Forelimb muscle (tissue), 1 donor: ENCODE measurements at places on chromosomes 16 and 17.

DNA sequence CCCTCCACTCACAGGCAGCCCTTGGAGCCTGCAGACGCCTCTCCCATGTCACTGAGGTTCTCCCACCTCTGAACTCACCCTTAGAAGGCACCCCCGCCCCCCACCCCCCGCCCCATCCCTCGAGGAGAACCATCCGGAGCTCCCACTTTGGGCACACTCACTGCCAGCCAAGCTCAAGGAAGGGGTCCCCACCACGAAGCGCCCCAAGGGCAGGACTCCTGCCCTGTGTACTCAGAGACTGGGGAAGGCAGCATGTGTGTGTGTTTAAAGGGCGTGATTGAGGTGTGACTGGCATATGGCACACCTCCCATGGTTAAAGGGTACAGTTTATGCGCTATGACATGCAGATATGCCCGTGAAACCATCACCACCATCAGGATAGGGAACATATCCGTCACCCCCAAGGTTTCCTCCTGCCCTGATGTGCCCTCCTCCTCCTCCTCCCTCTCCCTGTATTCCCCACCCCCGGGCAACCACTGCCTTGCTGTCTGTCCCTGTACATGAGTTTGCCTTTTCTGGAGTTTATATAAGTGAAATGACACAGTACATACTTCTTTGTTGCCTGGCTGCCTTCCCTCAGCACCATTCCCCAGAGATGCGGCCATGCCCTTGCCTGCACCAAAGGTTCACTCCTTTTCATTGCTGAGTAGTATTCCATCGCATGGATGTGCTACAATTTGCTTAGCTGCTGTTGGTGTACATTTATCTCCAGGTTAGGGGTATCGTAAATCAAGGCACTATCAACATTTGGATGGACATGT, 14.0 kb upstream of the RBFOX3 start:
- no peak for DNase-seq

DNA sequence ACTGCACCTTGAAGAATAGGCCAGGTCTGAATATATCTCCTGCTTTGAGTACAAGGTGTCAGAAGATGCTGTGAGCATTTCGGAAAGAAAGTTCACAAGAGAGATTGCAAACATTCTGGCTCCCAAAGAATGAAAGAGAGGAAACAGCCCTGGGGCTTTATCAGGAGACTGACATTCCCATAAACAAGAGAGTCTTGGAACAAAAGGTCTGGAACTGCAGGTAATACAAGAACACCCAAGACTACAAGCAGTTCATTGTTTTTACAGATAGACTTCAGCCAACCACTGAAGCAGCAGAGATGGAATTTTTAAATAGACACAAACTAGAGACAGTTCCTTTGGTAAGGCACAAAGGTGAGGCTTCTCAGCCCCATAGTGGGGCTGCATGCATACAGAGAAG, 14.4 kb downstream of the HSD17B2 start:
- DNase-seq = no peak

DNA sequence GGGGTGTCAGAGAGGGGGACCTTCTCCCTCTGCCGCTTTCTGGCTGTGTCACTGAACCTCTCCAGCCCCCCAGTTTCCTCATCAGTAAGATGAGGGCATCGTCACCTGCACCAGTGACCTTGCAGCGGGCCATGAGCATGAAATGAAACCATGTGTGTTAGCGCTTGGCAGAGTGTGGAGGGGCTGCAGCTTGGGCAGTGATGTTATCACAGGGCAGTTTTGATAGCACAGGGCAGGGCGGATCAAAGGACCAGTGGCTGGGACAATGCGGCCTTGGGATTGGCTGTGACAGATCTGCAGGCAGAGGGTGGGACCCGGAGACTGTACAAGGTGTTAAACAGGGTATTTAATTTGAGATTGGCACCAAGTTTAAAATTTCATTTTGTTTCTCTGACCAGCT, 38.9 kb upstream of the NAT9 start:
- no peak for DNase-seq

GRCh38 chr17:49297141-49297540, 64.9 kb downstream of the ZNF652 start:
- DNase-seq = no peak

DNA sequence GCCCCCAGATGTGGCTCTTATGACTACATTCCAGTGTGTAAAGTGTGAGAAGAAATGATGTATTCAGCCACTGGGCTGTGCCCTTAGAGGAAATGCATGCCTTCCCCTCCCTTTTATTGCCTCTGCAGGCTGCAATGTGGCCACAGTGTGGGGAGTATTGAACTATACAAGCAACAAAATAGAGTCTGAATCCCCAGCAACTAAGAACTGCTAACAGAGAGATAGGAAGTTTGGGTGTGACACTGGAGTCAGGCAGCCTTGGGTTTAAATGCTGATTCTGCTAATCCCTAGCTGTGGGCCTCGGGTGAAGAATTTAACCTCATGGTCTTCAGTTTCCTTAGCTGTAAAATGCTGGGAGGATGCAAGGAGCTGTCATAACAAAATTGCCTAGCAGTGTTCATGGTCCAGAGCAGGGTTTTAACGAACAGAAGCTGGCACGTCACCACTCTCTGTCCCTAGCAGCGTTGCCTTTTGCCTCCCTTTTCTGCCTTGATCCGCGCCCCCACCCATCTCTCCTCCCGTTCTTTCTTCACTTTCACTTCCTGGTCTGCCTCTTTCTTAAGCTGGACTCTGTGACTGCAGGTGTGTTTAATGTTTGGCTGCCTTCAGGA, 50.3 kb downstream of the KPNA2 start:
- no peak for DNase-seq

DNA sequence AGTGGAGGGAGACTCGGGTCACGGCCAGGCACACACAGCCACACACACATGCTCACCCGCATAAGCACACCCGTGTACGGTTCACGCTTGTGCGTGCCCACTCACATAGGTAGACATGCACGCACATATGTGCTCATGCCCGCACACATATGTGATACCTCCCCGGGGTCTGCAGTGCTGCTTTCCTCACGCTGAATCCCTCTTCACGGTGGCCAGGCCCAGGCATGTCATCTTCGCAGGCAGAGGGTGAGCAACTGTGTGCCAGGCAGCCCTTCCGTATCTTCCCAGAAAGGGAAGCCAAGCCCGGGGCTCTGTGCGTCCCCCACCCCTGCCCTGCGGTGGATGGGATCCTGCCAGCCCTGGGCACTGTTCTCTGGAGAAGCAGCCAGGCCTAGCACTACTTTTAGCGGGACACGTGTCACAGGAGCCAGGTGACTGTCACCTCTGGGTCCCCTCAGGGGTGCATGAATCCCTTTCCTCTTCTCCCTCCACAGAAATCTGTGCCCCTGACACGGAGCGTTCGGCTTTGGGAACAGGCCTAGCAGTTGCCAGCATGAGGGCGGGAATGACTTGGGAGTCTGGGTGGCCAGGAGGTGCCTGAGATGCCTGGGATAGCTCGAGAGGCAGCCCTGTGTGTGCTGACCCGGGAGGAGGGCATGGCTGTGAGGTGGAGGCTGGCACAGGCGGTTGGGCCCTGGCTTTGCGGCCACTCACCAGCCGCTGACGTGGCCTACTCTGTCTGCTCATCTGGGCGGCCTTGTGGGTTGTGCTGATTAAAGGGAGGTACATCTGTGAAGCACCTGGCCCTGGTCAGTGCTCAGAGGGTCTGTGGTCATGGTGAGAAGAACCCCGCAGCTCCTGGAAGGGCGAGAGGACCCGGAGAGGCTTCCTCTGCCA, 47.5 kb downstream of the BAIAP2 start:
- no peak for DNase-seq

GRCh38 chr16:1426734-1427471, 4.0 kb upstream of the PERCC1 start:
- no peak for DNase-seq

- DNase-seq = no peak
Observed at GRCh38 chr16:84505249-84506187, 1.1 kb upstream of the MEAK7 start.

DNA sequence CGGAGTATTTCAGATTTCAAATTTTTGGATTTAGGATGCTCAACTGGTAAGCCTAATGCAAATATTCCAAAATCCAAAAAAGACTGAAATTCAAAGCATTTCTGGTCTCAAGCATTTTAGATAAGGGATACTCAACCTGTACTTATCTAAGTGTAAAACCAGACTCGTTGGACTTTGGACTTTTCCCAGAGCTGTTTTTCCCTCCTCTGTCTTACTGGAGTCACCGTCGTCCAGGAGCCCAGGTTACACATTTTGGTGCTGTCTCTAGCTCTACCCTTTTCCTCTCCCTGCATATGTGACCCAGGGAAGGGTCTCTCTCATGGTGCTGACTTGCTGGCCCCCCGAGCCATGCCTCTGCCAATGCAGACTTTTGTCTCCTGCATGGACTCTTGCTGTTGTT, 46.0 kb upstream of the MMP2 start:
- no peak for DNase-seq

GRCh38 chr17:2050300-2051060, 4.4 kb upstream of the HIC1 start:
- no peak for DNase-seq

- no peak for DNase-seq
Observed at GRCh38 chr16:695355-696089, 5.3 kb upstream of the WDR24 start.

DNA sequence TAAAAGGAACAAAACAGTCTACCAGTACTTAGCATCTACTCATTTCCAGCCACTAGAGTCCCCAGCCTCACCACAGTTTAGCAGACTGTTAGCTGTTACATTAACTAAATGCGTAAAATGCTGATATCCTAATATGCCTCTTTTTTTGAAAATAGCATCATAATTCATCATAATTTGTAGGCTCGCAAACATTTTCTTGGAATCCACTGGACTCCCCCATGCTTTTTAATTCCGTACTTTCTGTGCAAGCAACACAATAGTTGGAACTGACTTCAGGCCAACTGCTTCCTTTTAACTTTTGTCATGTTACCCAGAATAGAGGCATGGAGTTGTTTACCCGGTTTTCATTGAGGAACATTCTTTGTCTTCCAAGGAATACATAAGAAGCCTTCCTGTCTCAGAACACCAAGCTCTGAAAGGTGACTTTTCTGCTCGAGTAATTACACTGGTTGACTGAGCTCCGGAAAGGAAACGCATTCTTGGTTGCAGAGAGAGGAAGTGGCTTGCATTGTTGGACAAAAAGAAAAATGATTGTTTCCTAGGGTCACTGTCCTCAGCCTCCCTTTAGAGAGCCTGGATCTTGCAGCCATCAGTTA, 30.9 kb upstream of the SEC14L1 start:
- no peak for DNase-seq

DNA sequence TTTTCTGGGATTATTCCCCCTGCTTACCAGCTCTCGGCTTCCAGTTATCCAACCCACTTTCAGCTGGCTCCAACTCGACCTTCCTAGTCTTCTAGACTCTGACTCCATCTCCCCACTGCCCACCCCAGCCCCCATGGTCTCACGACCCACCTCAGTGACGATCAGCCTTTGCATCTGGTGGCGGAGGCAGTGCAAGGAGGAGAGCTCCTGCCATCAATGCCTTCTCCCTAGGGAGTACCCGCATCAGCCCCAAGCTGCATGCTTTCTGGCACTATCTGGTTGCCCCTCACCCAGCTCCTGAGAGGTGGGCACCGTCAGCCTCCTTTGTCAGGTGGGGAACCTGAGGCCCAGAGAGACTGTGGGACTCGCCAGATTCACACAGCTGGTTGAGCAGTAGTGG, 72.6 kb upstream of the RPL38 start:
- no peak for DNase-seq

- DNase-seq = no peak
Observed at GRCh38 chr16:4358831-4359561, 7.9 kb upstream of the PAM16 start.

GRCh38 chr16:88194397-88195268, 188.1 kb upstream of the ZNF469 start:
- DNase-seq = peak; percentile 19

DNA sequence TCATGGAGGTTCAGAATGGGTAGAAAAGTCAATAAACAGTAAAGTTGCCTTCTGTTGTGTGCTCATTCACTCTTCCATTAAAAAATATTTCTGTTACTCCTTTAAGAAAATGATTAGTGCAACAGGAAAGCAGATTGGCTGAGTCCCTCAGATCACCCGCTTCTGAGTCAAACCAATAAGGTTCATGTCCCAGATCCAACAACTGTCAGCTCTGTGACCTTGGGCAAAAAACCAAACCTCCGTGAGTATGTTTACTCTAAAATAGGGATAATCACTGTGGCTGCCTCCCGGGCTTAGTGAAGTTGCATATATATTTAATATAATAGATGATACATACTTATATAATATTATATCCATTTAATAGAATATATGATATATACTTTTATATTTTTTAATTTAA, 698.5 kb upstream of the RBFOX1 start:
- DNase-seq = no peak

DNA sequence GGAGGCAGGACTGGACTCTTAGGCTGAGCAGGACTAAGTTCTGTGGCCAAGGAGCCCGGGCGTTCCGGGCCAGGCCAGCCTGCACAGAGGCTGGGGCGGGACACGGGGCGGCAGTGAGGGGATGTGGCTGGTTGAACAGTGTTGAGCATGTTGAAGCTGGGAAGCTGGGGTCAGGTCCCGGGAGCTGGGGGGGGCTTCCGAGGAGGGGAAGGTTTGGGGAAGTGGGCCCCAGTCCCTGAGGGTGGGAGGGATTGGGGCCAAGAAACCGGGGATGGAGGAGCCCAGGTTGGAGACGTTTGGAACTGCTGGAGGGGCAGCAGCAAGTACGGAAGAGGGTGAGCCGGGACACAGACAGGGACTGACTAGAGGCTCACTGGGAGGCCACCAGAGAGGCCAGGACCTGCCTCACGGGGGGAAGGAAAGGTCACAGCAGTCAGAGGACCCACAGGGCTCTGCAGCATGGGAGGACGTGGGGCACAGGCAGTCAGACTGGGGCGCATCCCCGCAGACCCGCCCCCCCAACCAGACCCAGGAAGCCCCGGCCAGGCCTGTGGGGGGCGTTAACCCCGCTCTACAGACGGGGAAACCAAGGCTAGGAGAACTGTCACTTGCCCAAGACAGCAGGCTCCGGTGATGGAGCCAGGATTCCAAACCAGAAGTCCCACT, 9.5 kb downstream of the TAX1BP3 start:
- DNase-seq = no peak

DNA sequence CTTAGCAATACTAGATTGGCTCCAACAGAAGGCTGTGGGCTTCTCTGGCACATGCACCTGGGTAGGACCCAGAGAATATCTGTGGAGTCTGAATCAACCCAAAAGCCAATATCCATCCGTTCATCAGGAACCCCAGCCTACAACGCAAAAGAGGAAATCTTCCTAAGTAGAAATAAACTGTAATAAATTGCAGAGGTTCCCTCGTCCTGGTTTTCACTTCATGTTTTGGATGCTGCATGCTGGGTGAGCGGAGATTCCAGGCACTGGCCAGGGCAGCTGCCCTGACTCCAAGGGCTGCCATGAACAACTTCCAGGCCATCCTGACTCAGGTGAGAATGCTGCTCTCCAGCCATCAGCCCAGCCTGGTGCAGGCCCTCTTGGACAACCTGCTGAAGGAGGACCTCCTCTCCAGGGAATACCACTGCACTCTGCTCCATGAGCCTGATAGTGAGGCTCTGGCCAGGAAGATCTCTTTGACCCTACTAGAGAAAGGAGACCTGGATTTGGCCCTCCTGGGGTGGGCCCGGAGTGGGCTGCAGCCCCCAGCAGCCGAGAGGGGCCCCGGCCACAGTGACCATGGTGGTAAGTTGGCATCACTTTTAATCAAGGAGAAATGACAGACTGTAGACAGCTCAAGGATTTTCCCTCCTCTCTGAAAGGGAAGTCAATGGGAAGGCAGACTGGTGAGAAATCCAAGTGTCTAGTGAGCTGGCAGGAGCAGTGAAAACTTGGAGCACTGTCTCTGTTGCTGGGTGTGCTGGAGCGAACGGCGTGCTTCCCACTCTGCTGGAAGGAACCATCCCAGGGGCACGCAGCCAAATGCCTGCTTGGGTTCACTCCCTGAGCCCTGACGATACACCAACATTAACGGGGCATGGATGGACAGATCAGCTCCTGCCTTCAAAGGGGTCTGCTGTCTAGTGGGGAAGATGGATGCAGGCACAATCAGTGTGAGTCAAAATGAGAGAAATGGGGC, 10.7 kb upstream of the CIITA start:
- DNase-seq = no peak
